ENCODE measurements at places on chromosomes 16 and 17. TPM values are rescaled to one million over a fixed set of nuclear protein-coding genes. Genes with fewer than 3 reads are reported as not detected.

RAB37 gene
- 0.06 TPM for total RNA-seq

HOXB6 gene
- not detected for total RNA-seq

AIPL1 gene
- not detected for total RNA-seq

MC1R gene
- 4.4 TPM for total RNA-seq

PIRT gene
- total RNA-seq, result not detected

MARVELD3 gene
- total RNA-seq, result not detected

SGCA gene
- total RNA-seq, result 0.37 TPM

TM4SF5 gene
- not detected for total RNA-seq

NTN3 gene
- 1.1 TPM for total RNA-seq

ORMDL3 gene
- 43.6 TPM for total RNA-seq

P2RX1 gene
- total RNA-seq, result not detected

FGF11 gene
- total RNA-seq, result 1.1 TPM

KRTAP2-1 gene
- total RNA-seq, result not detected

C16orf96 gene
- total RNA-seq, result not detected

KRTAP4-3 gene
- not detected for total RNA-seq

USH1G gene
- total RNA-seq, result not detected
